ENCODE measurements at places on chromosomes 3 and 15.

DNA sequence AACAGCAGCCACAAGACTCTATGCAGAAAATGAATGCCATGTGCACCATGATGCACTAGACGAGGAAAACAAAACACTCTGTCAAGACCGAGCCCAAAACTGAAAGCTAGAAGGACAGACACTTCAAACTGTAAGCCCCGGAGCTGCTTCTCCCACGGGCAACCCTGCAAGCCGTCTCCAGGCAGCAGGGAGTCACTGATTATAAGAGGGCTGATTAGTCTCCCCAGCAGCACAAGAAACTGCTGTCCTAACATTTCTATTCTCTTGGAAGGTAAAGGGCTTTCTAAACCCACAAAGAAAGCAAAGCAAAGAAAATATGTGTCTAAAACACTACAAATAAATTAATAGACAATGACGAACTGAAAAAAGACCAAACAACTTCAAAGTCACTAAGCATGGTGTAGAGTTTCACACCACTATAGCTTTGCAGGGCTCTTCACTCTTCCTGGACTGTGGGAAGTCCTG is 15.5 kb downstream of the TBC1D2B start:
- DNase-seq, result no peak

DNA sequence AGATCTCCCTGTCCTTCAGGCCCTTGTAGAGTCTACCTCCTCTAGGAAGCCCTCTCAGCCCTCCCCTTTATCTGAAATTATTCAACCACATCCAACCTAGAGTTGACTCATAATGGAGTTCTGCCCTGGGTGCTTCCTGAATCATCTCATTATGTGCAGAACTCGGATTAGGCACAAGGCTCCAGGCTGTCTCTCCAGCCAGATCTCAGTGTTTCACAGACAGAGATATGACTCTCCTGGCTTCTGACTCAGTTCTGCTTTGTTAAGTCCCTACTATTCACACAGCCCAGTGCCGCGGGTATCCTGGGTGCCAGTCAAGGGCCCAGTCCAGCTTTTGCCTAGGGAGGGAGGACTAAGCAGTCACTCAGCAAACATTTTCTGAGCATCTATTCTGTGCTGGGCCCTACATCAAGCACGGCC is 9.3 kb downstream of the STRA6 start:
- peak; percentile 88 for DNase-seq

DNA sequence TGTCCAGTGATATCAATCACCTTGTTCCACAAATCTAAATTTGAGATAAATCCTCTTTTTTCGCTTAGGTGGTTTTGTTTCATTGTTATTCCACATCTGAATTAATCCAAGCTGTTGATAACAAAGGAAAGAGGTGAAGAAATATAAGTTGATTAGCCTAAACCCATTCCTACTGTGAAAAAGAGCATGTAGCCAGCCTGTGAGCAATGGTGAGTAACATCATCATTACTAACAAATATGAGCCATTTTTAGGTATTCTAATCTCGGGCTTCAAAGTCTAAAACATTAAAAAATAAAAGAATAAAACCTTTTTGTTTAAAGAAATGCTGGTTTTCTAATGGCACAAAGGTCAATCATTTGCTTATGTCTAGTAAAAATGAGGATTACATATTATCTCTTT is 52.1 kb upstream of the P3H2 start:
- no peak for DNase-seq

- peak; percentile 4 for DNase-seq
Measured at GRCh38 chr3:152556731-152557254, 278.1 kb upstream of the P2RY1 start.

DNA sequence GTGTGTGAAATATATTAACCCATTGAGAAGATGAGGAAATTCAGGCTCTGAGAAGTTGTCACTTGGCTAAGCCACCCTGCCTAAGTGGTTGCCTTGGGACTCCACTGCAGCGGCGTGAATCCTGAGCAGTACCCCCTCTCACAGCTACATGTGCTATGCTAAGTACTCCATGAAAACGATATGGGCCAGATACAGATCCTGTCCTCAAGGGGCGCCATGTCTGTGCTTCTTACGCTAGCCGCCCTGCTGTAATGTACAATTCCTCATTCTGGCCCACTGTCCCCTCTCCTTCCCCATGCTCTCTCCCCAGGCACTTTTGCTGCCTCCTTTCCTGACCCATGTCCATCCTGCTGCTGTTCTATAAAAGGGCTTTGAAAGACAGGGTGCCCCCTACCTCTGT is 140.3 kb downstream of the FEZF2 start:
- no peak for DNase-seq

DNA sequence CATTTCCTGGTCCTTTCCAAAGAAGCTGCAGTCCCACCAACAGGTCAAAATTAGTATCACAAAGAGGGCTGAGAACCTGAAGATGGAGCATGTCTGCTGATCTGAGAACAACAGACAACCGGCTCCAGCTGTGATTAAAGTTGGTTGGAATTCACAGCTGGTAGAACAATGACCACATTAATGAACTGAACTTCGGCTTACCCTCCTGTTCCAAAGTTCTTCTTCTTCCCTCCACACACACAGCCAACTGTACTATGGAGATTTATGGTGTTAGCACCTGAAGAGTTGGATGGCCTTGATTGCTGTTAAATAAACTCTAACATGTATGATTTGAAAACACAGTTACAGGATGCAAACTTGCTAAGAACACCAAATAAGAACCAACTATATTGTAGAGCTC is 27.4 kb upstream of the ROPN1 start:
- no peak for DNase-seq
